Activated CD4-positive, alpha-beta T cell treated with anti-CD3 and anti-CD28 coated beads, Interleukin-2, amount 10 ng/mL, durations not matched to agents 7 days and 5 days (primary cell): ENCODE measurements at places on chromosomes 13 and 19. TPM values are rescaled to one million over a fixed set of nuclear protein-coding genes. Genes with fewer than 3 reads are reported as not detected.
A peak's percentile ranks its signal among the peaks of the same experiment; 100 is the strongest.

The CACNA1A gene
- 0.82 TPM for total RNA-seq

The TBC1D4 gene
- 27.2 TPM for total RNA-seq

The RB1 gene
- total RNA-seq: 61.5 TPM

DNA sequence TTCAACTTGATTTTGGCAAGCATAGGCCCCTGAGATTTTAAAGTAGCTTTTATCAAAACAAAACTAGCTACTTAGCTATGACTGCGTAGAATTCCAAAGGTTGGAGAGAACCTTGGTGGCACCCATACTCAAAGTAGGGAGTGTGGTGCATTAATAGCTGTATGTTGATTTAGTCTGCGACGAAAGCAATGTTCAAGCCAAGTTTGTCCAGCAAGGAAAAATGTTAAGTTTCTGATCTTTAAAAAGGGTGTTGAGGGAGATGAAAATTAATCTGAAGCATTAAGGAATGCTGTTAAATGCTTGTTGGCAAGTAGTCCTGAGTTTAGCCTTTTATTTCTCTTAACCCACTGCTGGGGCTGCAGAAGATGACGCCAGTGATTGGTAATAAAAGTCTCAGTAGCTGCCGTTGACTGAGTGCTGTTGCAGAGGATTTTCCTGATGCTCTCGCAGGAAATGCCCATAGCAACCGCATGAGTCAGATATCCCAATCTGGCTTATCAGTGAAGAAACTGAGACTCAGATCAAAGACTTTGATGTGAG, 75.9 kb upstream of the RNF113B start:
- no peak overlapping the region for H3K27ac ChIP-seq
- DNase-seq: no peak
- no peaks in the 10 kb centered on the region for H3K36me3 ChIP-seq
- H3K4me3 ChIP-seq: no peak overlapping the region
- no peaks in the 10 kb centered on the region for H3K4me1 ChIP-seq

DNA sequence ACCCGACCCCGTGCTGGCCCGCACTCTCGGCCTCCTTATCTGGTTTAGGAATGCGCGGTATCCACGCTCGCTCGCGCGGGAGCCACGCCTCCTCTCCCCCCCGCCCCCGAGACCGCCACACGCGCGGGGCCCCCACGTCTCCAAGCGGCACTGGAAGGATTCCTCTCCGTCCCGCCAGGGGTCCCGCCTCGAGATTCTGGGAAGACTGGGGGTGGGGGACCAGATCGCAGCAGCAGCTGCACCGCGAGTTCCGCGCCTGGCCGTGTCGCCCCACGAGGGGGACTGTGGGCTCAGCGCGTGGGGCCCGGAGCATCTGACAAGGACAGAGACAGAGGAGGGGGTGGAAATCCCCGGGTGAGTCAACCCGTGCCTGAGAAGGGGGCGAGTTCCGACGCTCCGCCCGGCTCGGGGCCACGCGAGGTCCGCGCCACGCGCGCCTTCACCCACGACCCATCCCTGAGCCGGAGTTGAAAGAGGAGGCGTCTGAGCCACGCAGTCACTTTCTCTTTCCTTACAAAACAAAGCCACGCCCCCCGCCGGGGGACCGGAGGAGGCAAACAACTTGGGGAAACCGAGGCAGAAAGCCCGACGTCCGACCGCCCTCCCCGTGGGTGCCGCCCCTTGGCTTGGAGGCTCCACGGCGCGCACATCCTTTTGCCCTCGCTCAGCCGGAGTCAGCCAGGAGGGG, 814 bp downstream of the S1PR2 start:
- H3K27me3 ChIP-seq: no peaks in the 10 kb centered on the region
- peaks cover 18% of the 10 kb centered on the region for H3K4me1 ChIP-seq
- peak overlapping the region; percentile 83 for H3K27ac ChIP-seq

DNA sequence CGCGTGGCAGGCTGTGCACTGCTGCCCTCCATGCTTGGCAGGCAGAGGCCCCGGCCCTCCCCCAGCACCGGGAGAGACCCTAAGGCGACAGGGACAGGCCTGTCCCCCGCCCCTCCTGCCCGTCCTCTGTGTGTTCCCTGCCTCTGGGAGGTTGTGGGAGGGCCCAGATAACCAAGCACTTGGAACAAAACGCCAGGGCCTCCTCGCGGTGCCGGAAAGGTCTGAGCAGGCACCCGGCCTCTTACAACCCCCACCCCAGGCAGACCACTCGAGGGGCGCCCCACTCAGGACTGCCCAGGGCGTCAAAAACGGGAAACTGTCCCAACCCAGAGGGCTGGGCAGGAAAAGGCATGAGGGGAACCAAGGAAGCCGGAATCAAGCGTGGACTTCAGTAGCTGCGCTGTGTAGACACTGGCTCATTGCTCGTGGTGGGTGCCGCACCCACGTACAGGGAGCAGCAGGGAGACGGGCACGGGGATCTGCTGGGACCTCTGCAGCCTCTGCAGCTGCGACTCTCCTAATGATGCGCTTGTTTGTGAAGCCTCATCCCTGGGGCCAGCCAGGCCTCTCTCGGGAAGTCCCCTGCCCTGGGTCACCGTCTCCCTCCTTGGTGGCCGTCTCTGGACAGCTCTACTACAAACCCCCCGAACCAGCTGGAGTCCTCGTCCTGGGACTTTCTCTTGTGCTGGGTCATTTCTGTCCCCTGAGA, 20.0 kb downstream of the GNA11 start:
- no peak overlapping the region for H3K4me3 ChIP-seq
- no peaks in the 10 kb centered on the region for H3K4me1 ChIP-seq
- no peaks in the 10 kb centered on the region for H3K27me3 ChIP-seq
- DNase-seq: no peak

- peaks cover 6% of the 10 kb centered on the region for H3K36me3 ChIP-seq
- H3K4me3 ChIP-seq: peak within 1 kb of the TSS; percentile 43
- peaks cover 63% of the 10 kb centered on the region for H3K27me3 ChIP-seq
- peak within 1 kb of the TSS; percentile 62 for H3K27ac ChIP-seq
- H3K4me1 ChIP-seq: peaks cover 26% of the 10 kb centered on the region
Measured at GRCh38 chr13:99981735-99982035, at the start of gene ZIC2. Gene ZIC2, plus strand, starts transcription at chr13:99981784. Its CDS starts 281 bp downstream, at chr13:99982065.

DNA sequence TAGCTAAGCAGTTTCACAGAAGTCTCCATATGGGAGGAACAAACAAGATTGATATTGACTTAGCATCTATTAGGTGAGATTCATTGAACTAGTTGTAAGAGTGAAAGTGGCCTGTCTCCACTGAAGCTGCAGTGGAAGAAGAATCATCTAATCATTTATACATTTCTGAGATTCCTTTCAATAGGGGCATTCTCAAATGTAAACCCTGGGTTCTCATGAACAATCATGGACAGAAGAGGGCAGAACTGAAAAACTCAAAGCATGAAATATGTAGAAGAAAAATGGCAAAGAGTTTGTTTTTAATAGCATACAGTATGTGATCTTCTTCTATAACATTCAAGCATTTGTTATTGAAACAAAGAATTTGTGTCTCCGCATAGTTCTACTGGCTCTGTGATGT, 17.6 kb upstream of the POSTN start:
- H3K4me3 ChIP-seq: no peak overlapping the region
- no peak overlapping the region for H3K27ac ChIP-seq
- no peaks in the 10 kb centered on the region for H3K36me3 ChIP-seq
- no peak for DNase-seq
- H3K4me1 ChIP-seq: no peaks in the 10 kb centered on the region

DNA sequence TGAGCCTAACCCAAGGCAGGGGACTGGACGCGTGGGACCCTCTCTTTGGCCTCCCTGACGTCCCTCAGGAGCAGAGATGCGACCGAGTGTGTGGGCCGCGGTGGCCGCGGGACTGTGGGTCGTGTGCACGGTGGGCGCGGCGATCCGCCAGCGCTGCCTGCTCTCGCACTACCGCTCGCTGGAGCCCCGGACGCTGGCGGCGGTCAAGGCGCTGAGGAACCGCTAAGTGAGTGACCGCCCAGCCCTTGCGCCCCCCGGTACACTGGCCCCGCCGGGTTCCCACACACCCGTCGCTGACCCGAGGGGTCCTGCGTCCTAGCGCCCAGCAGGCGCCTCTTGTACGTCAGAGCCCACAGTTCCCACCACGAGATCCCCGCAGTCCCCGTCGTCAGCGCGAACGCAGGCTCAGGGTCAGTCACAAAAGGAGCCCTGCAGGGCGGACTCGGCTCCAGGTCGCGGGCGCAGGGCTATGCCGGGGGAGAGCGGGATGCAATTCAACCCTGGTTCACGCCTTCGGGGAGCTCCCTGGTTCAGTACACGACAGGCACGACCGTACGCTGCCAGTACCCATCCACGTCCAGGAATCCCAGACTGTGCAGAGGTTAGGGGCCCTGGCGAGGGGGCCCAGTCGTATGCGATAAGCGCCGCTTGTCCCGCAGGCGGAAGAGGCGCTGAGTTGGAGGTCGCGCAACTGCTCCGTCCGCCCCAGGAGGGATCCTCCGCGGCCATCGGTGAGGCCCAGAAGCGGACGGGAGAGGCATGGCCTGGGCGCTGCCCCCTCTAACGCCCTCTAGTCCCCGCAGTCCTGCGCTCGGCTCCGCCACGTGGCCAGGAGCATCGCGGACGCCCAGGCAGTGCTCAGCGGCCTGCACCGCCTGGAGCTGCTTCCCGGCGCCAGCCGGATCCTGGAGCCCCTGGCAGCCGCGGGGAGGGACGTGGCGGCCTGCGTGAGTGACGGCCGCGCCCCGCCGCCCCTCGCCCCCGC, 3.6 kb upstream of the IFNL2 start:
- no peaks in the 10 kb centered on the region for H3K4me1 ChIP-seq
- peaks cover 42% of the 10 kb centered on the region for H3K27me3 ChIP-seq
- no peak overlapping the region for H3K4me3 ChIP-seq
- no peaks in the 10 kb centered on the region for H3K36me3 ChIP-seq
- no peak for DNase-seq

DNA sequence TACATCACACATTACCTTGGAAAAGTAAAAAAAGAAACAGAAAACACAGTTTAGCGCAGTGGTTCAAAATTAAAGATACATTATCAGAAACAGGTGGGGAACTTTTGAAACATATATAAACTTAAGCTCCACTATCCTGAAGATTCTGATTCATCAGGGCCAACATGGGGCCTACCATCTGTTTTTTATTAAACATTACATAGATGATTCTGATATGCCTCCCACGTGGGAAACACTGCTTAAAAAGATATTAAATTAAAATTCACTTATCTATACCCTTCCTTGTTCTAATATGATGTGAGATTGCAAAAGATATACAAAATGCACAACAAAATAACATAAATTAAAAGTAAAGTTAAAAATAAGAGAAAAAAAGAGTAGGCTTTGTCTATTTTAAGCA, 125.0 kb downstream of the VWA8 start:
- no peaks in the 10 kb centered on the region for H3K27me3 ChIP-seq
- no peak overlapping the region for H3K4me3 ChIP-seq
- H3K27ac ChIP-seq: no peak overlapping the region
- H3K36me3 ChIP-seq: peaks cover 28% of the 10 kb centered on the region
- H3K4me1 ChIP-seq: no peaks in the 10 kb centered on the region

GRCh38 chr13:29081036-29081435, 260.9 kb downstream of the MTUS2 start:
- H3K36me3 ChIP-seq: no peaks in the 10 kb centered on the region
- peak; percentile 65 for DNase-seq
- H3K27ac ChIP-seq: peak overlapping the region; percentile 83
- peaks cover 6% of the 10 kb centered on the region for H3K27me3 ChIP-seq
- peaks cover 19% of the 10 kb centered on the region for H3K4me1 ChIP-seq

DNA sequence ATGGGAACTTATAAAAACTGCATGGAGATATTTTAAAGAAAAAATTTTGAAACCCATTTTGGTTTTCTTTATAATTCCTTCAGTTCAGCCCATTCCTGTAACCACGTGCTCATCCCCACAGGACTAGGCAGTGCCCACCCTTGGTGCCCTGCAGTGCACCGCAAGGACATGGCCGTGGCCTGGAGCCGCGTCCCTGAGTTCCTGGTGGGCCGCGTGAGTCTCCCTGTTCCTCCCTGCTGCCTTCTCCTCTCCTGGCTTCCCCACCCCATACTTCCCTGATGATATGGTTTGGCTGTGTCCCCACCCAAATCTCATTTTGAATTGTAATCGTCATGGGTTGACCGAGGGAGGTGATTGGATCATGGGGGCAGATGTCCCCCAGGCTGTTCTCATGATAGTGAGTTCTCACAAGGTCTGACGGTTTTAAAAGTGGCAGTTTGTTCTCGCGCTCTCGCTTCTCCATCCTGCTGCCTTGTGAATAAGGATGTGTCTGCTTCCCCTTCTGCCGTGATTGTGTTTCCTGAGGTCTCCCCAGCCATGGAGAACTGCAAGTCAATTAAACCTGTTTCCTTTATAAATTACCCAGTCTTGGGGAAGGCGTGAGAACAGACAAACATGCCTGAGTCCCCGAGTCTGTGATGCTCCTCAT, 31.6 kb upstream of the TFDP1 start:
- peak; percentile 4 for DNase-seq
- H3K27me3 ChIP-seq: no peaks in the 10 kb centered on the region
- no peaks in the 10 kb centered on the region for H3K4me1 ChIP-seq
- H3K36me3 ChIP-seq: no peaks in the 10 kb centered on the region
- H3K27ac ChIP-seq: no peak overlapping the region

DNA sequence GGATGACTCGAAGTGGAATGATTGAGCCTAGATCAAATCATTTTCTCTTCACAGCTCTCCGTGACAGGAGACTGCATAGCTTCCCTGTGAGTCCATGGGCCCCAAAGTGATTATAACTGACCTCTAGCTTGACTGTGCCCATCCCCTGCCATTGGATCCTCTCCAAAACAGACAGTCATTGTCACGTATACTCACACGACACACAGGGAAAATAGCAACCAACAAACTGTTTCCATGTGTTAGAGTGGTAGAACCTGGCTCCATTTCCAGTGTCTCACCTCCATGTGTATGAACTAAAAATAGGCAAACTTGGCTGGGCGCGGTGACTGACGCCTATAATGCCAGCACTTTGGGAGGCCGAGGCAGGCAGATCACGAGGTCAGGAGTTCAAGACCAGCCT, 48.8 kb upstream of the NPAS1 start:
- peaks cover 23% of the 10 kb centered on the region for H3K4me1 ChIP-seq
- H3K27me3 ChIP-seq: no peaks in the 10 kb centered on the region
- no peak for DNase-seq
- no peak overlapping the region for H3K4me3 ChIP-seq
- no peak overlapping the region for H3K27ac ChIP-seq

GRCh38 chr19:7858109-7858770, 15.9 kb downstream of the PRR36 start:
- H3K4me3 ChIP-seq: no peak overlapping the region
- H3K36me3 ChIP-seq: no peaks in the 10 kb centered on the region
- peaks cover 6% of the 10 kb centered on the region for H3K27me3 ChIP-seq
- H3K27ac ChIP-seq: no peak overlapping the region
- no peak for DNase-seq

GRCh38 chr13:48660361-48661076, 6.8 kb downstream of the CYSLTR2 start:
- peaks cover 6% of the 10 kb centered on the region for H3K36me3 ChIP-seq
- H3K4me1 ChIP-seq: peaks cover 17% of the 10 kb centered on the region
- no peak overlapping the region for H3K27ac ChIP-seq
- DNase-seq: no peak
- no peak overlapping the region for H3K4me3 ChIP-seq
